BE2C (cell line): ENCODE measurements at places on chromosomes 7 and 10.

DNA sequence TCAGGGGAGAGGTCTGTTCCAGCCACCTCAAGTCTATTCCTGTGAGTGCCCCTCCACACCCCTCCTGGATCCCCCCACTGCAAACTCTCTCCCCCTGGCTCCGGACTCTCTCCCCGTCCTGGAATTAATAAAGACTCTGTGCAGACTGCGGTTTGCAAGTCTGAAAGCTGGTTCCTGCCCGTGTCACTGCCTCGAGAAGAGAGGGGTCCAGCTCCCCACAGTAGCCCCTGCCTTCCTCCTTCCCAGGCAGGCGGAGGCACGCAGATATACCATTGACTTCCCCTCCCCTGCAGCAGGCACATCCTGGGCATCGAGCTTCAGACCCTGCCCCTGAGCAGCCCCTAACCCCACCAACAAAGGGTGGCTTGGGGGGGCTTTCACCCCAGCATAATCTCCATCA lies 2.2 kb upstream of the ELN start:
- DNase-seq: no peak

GRCh38 chr7:2251841-2252771 lies 10.1 kb downstream of the NUDT1 start:
- no peak for DNase-seq

GRCh38 chr7:24820730-24821044 lies 63.4 kb upstream of the GSDME start:
- no peak for DNase-seq

DNA sequence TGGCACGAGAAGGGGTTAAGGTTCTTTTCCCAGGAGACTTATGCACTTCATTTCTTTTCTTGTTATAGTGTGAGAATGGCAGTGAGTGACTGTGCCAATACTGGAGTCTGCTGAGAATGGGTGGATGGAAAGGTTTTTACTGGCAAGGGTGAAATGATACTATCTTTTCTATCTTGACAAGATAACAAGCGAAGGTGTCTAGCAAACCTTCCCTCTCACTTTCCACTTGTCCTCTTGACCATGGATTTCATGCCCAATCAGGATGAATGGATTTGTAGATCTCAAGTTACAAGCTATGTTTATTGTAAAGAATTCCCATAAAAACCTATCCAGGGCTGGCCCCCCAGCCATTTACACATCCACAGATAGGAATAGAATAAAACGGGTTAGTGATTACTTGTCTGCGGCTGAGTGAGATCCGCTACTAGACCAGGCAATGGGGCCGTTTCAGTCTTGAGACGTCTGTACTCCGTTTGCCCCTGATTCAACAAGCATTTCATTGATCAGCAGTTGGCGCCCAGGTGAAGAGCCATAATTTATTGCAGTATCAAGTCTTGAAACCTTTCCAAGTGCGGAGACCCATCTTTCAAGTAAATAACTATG lies 152.6 kb downstream of the PRKCQ start:
- no peak for DNase-seq

DNA sequence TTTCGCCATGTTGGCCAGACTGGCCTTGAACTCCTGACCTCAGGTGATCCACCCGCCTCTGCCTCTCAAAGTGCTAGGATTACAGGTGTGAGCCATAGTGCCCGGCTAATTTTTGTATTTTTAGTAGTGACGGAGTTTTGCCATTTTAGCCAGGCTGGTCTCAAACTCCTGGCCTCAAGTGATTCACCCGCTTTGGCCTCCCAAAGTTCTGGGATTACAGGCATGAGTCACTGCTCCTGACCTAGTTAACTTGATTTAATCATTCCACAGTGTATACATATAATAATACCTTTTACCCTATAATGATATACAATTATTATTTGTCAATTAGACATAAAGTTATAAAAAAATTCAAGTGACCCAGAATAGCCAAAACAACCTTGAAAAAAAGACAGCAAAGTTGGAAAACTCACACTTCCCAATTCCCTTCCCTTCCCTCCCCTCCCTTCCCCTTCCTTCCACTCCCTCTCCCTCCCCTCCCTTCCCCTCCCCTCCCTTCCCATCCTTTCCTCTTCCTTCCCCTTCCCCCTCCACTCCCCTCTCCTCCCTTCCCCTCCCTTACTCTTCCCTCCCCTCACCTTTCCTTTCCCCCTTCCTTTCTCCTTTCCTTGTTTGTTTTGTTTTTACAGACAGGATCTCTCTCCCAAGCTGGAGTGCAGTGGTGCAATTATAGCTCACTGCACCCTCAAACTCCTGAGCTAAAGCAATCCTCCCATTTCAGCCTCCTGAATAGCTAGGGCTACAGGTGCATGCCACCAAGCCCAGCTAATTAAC lies 14.8 kb upstream of the ZMIZ2 start:
- no peak for DNase-seq
